ENCODE measurements at places on chromosomes 4 and X. TPM values are rescaled to one million over a fixed set of nuclear protein-coding genes. Genes with fewer than 3 reads are reported as not detected.

The GAGE12E gene
- not detected for total RNA-seq

The OCIAD1 gene
- 120 TPM for total RNA-seq

The RNF128 gene
- total RNA-seq, result 28.0 TPM

The CACNA1F gene
- total RNA-seq, result 1.0 TPM

- no peak overlapping the region for H3K27ac ChIP-seq
- DNase-seq, result no peak
- no peaks in the 10 kb centered on the region for H3K4me1 ChIP-seq
- H3K36me3 ChIP-seq, result no peaks in the 10 kb centered on the region
- peaks cover 13% of the 10 kb centered on the region for H3K27me3 ChIP-seq
- H3K4me3 ChIP-seq, result no peak overlapping the region
These were observed 6.5 kb downstream of the PPP2R2C start for GRCh38 chr4:6465955-6466354.

DNA sequence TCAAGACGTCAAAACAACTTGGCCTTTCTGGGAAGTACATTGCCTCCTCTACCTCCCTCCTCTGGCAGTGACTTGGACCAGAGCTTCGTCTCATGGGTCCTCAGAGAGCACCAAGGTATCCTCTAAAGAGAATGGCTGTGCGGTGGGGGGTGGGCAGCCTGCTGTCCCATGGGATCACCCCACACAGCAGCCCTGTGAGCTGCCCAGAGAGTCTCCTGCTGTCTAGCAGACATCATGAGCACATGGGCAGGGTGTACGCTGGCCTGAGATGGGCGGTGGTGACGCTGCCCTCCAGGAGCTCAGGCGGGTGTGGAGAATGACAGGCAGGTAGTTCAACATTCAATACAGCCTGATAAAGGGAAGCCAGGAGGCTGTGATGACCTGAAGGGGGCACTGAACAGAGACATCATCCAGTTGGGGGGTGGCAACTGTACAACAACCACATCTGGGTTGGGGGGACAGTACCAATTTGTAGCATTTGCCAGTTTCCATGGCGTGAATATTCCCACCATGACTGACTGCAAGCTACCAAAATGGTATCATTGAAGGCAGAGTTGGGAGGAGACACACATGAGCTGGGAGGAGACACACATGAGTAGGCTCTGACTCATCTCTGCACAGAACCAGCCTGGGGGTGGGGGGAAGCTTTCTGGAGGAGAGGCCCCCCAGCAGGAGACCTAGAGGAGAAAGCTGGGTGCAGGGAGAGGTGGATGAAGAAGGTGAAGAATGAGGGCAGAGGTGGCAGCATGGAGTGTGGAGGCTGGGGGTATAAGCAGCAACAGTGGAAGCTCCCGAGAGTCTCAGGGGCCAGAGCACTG lies 35.9 kb downstream of the C4orf50 start:
- no peaks in the 10 kb centered on the region for H3K27me3 ChIP-seq
- no peak overlapping the region for H3K27ac ChIP-seq
- no peak overlapping the region for H3K4me3 ChIP-seq
- no peaks in the 10 kb centered on the region for H3K4me1 ChIP-seq
- DNase-seq, result no peak

GRCh38 chr4:20106921-20107320 lies 144.8 kb upstream of the SLIT2 start:
- no peaks in the 10 kb centered on the region for H3K4me1 ChIP-seq
- H3K27me3 ChIP-seq, result no peaks in the 10 kb centered on the region
- no peak for DNase-seq
- H3K36me3 ChIP-seq, result no peaks in the 10 kb centered on the region
- H3K4me3 ChIP-seq, result no peak overlapping the region

- no peaks in the 10 kb centered on the region for H3K4me1 ChIP-seq
- H3K36me3 ChIP-seq, result no peaks in the 10 kb centered on the region
- no peak overlapping the region for H3K27ac ChIP-seq
- H3K27me3 ChIP-seq, result no peaks in the 10 kb centered on the region
These were observed 2347.1 kb downstream of the PCDH7 start for GRCh38 chr4:33067221-33067620.

DNA sequence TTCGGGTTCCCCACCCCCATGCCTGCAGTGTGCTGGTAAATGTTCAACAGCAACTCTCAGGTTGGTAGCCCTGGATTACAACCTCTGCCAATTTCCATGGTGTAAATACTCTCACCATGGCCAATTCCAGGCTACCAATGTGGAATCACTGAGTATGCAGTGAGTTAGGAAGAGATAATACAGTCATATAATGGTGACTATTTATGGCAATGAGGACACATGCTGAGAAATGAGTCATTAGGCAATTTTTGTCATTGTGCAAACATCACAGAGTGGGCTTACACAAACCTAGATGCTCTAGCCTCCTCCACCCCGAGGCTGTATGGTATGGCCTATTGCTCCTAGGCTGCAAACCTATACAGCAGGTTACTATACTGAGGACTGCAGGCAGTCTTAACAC lies 4.6 kb upstream of the CLDN24 start:
- H3K27me3 ChIP-seq, result no peaks in the 10 kb centered on the region
- no peak overlapping the region for H3K4me3 ChIP-seq
- no peaks in the 10 kb centered on the region for H3K4me1 ChIP-seq
- DNase-seq, result no peak
- no peaks in the 10 kb centered on the region for H3K36me3 ChIP-seq
- H3K27ac ChIP-seq, result no peak overlapping the region

DNA sequence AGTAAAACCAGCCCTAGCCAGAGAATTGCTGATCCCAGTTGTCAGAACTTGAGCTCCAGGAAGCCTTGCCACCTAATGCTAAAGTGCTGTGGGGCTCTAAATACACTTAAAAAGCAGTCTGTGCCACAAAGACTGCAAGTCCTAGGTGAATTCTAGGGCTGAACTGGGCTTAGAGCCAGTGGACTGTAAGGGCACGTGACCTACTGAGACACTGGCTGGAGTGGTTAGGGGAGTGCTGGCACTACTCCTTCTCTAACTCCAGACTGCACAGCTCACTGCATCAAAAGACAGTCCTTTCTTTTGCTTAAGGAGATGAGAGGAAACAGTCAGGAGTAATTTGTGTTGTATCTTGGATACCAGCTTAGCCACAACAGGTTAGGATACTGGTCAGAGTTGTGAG lies 1240.2 kb downstream of the FAM133A start:
- H3K36me3 ChIP-seq, result no peaks in the 10 kb centered on the region
- H3K27ac ChIP-seq, result no peak overlapping the region
- no peak for DNase-seq
- no peaks in the 10 kb centered on the region for H3K4me1 ChIP-seq

GRCh38 chr4:94813221-94813620 lies 55.5 kb downstream of the BMPR1B start:
- H3K36me3 ChIP-seq, result no peaks in the 10 kb centered on the region
- DNase-seq, result no peak
- H3K4me3 ChIP-seq, result no peak overlapping the region
- no peak overlapping the region for H3K27ac ChIP-seq

- DNase-seq, result no peak
- no peaks in the 10 kb centered on the region for H3K4me1 ChIP-seq
- no peaks in the 10 kb centered on the region for H3K27me3 ChIP-seq
- H3K4me3 ChIP-seq, result no peak overlapping the region
- H3K36me3 ChIP-seq, result no peaks in the 10 kb centered on the region
These were observed 19.2 kb upstream of the SLC6A14 start for GRCh38 chrX:116417214-116417613.

GRCh38 chr4:40149960-40150385 lies 46.9 kb upstream of the RHOH start:
- no peaks in the 10 kb centered on the region for H3K36me3 ChIP-seq
- H3K4me3 ChIP-seq, result no peak overlapping the region
- H3K27ac ChIP-seq, result no peak overlapping the region

Measured in colonic mucosa (tissue), 4 donors.